ENCODE measurements at places on chromosomes 4 and X.
A peak's percentile ranks its signal among the peaks of the same experiment; 100 is the strongest.

DNA sequence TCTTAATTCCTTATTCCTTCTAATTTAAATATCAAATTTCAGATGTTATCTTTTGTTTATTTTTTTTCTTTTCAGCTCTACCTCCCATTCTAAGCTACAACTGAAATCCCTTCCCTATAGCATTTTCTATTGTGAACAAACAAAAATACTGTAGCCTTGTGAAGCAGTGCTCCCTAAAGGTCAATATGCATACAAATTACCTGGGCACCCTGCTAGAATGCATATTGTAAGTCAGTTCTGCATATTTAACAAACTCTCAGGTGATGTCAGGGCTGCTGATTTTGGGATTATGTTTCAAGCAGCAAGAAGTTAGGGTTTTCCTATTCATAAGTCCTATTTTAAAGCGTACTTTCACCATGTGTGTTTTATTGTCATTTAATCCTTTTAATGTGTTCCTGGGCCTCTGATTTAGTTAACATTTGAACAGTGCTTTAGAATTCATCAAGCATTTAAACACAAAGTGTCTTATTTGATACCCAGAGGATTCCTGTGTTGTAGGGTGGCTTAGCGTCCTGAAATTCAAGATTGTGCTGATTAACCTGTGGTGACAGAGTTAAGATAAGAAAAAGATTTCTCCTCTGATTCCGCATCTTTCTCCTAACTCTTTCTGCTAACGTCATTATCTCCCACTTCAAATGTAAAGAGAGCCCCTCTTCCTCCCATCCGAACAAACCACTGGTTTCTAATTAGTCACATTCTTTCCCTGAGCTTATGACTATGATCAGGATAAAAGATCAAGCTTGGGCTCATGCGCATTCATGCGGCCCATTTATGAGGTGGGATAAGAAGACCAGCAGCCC lies 221.3 kb downstream of the ANK2 start:
- DNase-seq = no peak

DNA sequence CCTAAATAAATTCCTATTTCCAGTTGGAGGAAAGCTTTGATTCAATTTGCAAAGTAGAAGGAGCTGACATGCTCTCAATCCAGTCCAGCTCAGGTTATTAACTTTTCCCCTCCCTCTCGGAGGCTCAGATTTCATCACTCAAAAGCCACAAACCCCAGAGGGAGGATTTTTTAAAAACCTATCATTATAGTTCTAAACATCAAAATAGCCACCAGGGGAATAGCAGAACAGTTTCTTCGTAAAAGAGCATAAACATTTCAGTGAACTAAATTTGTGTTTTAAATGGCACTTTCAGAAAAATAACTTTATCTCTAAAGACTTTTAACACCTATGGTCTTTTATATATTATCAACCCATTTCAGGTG lies 8.8 kb downstream of the GPRIN3 start:
- DNase-seq = no peak

- no peak for DNase-seq
These were observed 174.0 kb upstream of the MAP3K15 start for GRCh38 chrX:19689170-19689779.

- DNase-seq = peak; percentile 79
These were observed 564 bp downstream of the PGK1 start for GRCh38 chrX:78104447-78105176.

GRCh38 chrX:19514791-19515614 lies at the start of gene MAP3K15:
Gene MAP3K15, minus strand, starts transcription at chrX:19515508. Its CDS starts 247 bp downstream, at chrX:19515261.
- DNase-seq = peak; percentile 72

- DNase-seq = peak; percentile 60
These were observed 20.3 kb upstream of the SPON2 start for GRCh38 chr4:1192493-1193205.

All from upper lobe of right lung (tissue), 1 donor.